ENCODE measurements at places on chromosomes 1 and 21. TPM values are rescaled to one million over a fixed set of nuclear protein-coding genes. Genes with fewer than 3 reads are reported as not detected.

The NR0B2 gene
- 5.1 TPM for total RNA-seq

The LCE1E gene
- not detected for total RNA-seq

The ADAMTS4 gene
- total RNA-seq = 7.0 TPM

The CHI3L1 gene
- 0.32 TPM for total RNA-seq

The KLF17 gene
- not detected for total RNA-seq

The OR2T35 gene
- total RNA-seq = not detected

The KCNA2 gene
- total RNA-seq = 0.70 TPM

The OSBPL9 gene
- 41.7 TPM for total RNA-seq

The PRDM16 gene
- 14.2 TPM for total RNA-seq

Measured in Right ventricle myocardium superior (tissue), 1 donor.